Ureter (tissue), 1 donor: ENCODE measurements at places on chromosomes 5 and 9.

- DNase-seq, result no peak
Measured at GRCh38 chr9:114722081-114722621, 40.2 kb upstream of the TEX48 start.

- DNase-seq, result no peak
Measured at GRCh38 chr9:121609822-121610637, 41.4 kb upstream of the DAB2IP start.

GRCh38 chr5:99010294-99010693, 81.5 kb upstream of the CHD1 start:
- no peak for DNase-seq

GRCh38 chr5:128253161-128253560, 169.6 kb downstream of the SLC12A2 start:
- DNase-seq, result no peak

DNA sequence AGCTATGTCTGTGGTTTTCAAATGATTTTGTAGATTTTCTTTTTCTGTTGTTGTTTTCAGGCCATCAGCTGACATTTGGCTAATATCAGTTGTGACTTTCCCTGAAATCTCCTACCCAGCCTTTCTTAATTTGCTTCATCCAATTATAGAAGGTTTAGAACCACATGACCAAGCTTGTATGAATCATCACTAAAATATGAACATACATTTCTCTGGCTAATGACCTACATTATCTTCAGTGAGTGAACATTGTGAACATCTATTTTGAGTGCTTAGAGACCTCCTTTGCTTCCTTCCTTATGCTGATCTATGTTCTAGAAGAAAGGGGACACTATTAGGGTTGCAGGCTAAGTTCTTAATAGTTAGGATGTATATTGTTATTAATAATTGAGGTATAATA, 532.5 kb downstream of the RAB3C start:
- DNase-seq, result no peak

GRCh38 chr9:35908504-35909125, 675 bp upstream of the SPAAR start:
- no peak for DNase-seq
